Placental epithelial cell (primary cell): ENCODE measurements at places on chromosomes 2 and 18. TPM values are rescaled to one million over a fixed set of nuclear protein-coding genes. Genes with fewer than 3 reads are reported as not detected.

Gene PNKD
- total RNA-seq, result 27.9 and 37.8 TPM in 2 replicates

Gene CDH19
- total RNA-seq, result not detected in 2 replicates

Gene DARS1
- total RNA-seq, result 74.6 and 95.8 TPM in 2 replicates

Gene IL36B
- not detected in 2 replicates for total RNA-seq

Gene MREG
- total RNA-seq, result 2.0 and 8.1 TPM in 2 replicates

Gene FARP2
- total RNA-seq, result 36.9 and 43.5 TPM in 2 replicates

Gene DSC3
- total RNA-seq, result 344 and 521 TPM in 2 replicates

Gene KLHL29
- 10.5 and 14.1 TPM in 2 replicates for total RNA-seq

Gene CDH20
- not detected in 2 replicates for total RNA-seq

Gene UGT1A8
- total RNA-seq, result not detected in 2 replicates

Gene FRZB
- total RNA-seq, result not detected in 2 replicates

Gene LIPG
- 0.39 and 20.1 TPM in 2 replicates for total RNA-seq

Gene ANKRD30B
- under 0.01 and 0.11 TPM in 2 replicates for total RNA-seq

Gene ABHD3
- total RNA-seq, result 5.1 TPM in 2 replicates

Gene MYOM1
- total RNA-seq, result 0.98 and 1.6 TPM in 2 replicates

Gene ERMN
- total RNA-seq, result not detected in 2 replicates

Gene TMEM37
- total RNA-seq, result under 0.01 and 0.11 TPM in 2 replicates

Gene TMEM163
- not detected in 2 replicates for total RNA-seq

Gene ASB18
- total RNA-seq, result not detected in 2 replicates

Gene FBXO36
- 2.0 and 2.6 TPM in 2 replicates for total RNA-seq

Gene FLACC1
- 0.54 and 2.4 TPM in 2 replicates for total RNA-seq

Gene CCDC74A
- 5.2 and 5.5 TPM in 2 replicates for total RNA-seq

Gene ACMSD
- not detected in 2 replicates for total RNA-seq

Gene TTC21B
- total RNA-seq, result 17.1 and 32.2 TPM in 2 replicates

Gene SLC9A4
- total RNA-seq, result 0.22 and 0.79 TPM in 2 replicates

Gene REG3G
- total RNA-seq, result not detected in 2 replicates

Gene RAB17
- total RNA-seq, result under 0.01 and 1.3 TPM in 2 replicates

Gene CFAP53
- total RNA-seq, result 0.43 and 1.2 TPM in 2 replicates

Gene EFHD1
- total RNA-seq, result 3.8 and 5.5 TPM in 2 replicates

Gene GLI2
- total RNA-seq, result 0.39 and 1.1 TPM in 2 replicates

Gene LINC00305
- not detected in 2 replicates for total RNA-seq

Gene PRKAG3
- total RNA-seq, result not detected in 2 replicates

Gene GALNT3
- 13.7 and 38.2 TPM in 2 replicates for total RNA-seq

Gene ACTR3
- 68.3 and 227 TPM in 2 replicates for total RNA-seq

Gene CD302
- 0.87 and 2.0 TPM in 2 replicates for total RNA-seq

Gene POTEI
- not detected in 2 replicates for total RNA-seq

Gene RALB
- 60.9 and 101 TPM in 2 replicates for total RNA-seq

Gene COL4A4
- 4.7 and 5.3 TPM in 2 replicates for total RNA-seq

Gene ITGAV
- 564 and 733 TPM in 2 replicates for total RNA-seq

Gene EN1
- total RNA-seq, result not detected in 2 replicates

Gene AGPS
- total RNA-seq, result 9.8 and 30.8 TPM in 2 replicates

Gene MTERF4
- 27.5 and 45.8 TPM in 2 replicates for total RNA-seq

Gene ALPI
- not detected in 2 replicates for total RNA-seq

Gene SH3RF3
- 0.22 TPM in 1 of 2 replicates, not detected in the other for total RNA-seq

Gene CROCC2
- total RNA-seq, result not detected in 2 replicates

Gene C2orf80
- total RNA-seq, result not detected in 2 replicates
